AG04449 (cell line): ENCODE measurements at places on chromosomes 2 and 18.

DNA sequence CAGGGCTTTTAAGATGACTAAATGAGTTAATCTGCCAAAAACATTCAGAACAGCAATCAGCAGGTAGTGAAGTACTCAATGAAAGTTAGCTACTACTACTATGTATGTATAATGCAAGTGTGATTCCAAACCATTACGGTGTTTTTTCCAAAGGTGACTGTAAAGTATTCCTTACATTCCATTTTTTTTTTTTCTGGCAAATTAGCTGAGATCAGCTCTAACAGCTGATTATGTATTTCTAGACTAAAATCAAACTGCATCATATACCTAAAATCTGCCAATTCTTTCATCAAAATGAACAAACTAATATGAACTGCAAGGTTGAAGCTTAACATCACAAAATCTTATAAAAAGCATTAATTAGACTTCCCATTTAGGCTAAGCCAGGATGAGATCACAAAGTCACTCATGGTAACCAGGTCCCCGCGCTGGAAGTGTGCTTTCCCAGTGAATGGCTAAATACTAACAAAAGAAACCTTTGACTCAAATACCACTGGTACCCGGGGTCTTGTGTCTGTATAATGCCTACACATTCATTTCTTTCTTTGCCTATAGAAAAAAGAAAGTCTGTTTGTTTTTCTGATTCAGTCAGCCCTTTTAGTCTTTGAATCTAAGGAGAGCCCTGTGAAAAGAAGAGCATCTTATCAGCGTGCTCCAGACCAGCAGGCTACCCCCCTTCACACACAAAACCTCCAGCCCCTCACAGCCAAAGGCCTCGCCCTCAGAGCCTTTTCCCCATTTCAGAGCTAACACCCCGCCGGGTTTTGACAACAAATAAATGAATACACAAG lies 88.3 kb downstream of the RBMS1 start:
- no peak for DNase-seq

GRCh38 chr2:201070948-201071478 lies 458 bp downstream of the HYCC2 start:
- no peak for DNase-seq

GRCh38 chr18:32893915-32894314 lies 121.1 kb upstream of the KLHL14 start:
- DNase-seq, result no peak

DNA sequence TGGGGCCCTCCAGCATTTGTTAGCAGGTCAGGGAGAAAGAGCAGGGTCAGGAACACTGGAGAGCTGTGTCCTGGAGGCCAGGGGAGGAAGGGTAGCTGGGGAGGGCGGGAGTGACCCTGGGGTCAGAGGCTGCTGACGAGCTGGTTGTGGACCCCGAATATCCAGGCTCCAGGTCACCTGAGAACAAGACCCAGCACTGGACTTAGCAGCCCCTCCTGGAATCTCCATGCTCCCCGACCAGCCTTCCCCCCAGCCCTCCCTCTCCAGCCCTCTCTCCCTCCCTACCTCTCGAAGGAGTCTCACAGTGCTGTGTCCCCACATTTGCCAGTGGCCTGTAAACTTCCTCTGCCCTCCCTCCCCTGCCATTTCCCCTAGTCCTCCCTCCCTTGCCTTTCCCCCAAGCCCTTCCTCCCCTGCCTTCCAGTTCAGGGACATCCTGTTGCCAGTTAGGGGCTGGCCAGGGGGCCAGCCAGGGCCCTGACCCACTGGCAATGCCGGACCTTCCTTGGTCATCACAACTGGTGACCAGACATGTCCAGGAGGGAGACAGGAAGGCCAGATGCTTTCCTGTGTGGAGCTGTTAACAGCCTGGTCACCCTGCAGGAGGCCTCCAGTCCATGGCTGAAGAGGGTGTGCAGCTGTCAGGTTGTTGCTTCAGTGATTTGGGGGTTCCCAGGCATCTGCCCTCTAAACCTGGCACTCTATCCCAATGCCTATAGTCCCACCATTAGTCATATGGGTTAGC lies 50.0 kb upstream of the FAHD2A start:
- no peak for DNase-seq

- DNase-seq, result no peak
Observed at GRCh38 chr2:33459745-33460144, 16.7 kb upstream of the RASGRP3 start.

- no peak for DNase-seq
Observed at GRCh38 chr18:6764382-6764781, 34.9 kb downstream of the ARHGAP28 start.

DNA sequence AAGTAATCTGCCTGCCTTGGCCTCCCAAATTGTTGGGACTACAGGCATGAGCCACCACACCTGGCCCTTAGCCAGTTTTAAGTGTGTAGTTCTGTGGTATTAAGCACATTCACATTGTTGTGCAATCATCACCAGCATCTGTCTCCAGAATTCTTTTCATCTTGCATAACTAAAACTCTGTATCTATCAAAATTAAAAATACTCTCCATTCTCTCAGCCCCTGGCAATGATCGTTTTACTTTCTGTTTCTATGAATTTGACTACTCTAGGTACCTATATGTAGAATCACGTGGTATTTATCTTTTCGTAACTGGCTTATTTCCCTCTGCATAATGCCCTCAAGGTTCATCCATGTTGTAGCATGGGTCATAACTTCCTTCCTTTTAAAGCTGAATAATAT lies 45.5 kb upstream of the CAVIN2 start:
- DNase-seq, result peak; percentile 52

GRCh38 chr2:120262150-120262549 lies 9.5 kb downstream of the RALB start:
- DNase-seq, result no peak

GRCh38 chr2:75276093-75277029 lies 77.0 kb upstream of the TACR1 start:
- no peak for DNase-seq

GRCh38 chr2:108593547-108594098 lies 59.4 kb downstream of the LIMS1 start:
- DNase-seq, result peak; percentile 81

- DNase-seq, result no peak
Observed at GRCh38 chr2:119059287-119059686, 99.3 kb downstream of the C1QL2 start.

DNA sequence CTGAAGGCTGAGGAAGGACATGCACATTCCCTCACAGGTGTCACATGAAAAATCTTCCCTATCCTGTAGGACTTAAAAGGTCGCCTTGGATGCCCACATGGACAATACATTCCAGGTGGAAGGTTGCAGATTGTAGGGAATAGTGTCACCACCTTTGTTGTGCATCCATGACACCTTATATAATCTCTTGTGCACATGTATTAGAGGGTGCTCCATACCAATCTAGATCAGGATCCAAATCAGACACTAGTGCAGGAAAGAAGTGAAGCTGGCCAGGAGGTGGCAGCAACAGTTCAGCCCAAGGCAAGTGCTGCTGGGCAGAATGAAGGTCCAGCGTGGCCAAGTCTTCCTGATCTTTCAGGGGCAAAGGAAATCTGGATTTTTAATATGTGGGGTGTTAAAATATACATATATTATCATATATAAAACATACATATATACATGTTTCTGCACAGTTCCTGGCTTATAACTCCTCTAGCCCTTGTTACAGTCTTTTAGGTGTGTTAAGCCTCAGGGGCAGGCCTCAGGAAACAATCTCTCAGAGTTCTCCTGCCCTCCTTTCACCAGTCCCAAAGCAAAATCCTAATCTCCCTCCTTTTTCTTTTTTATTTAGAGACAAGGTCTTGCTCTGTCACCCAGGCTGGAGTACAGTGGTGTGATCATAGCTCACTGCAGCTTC lies 16.6 kb downstream of the NIF3L1 start:
- peak; percentile 24 for DNase-seq

- no peak for DNase-seq
Observed at GRCh38 chr2:150468350-150468960, 19.0 kb downstream of the RND3 start.

GRCh38 chr2:6497048-6497447 lies 368.7 kb downstream of the CMPK2 start:
- DNase-seq, result no peak

DNA sequence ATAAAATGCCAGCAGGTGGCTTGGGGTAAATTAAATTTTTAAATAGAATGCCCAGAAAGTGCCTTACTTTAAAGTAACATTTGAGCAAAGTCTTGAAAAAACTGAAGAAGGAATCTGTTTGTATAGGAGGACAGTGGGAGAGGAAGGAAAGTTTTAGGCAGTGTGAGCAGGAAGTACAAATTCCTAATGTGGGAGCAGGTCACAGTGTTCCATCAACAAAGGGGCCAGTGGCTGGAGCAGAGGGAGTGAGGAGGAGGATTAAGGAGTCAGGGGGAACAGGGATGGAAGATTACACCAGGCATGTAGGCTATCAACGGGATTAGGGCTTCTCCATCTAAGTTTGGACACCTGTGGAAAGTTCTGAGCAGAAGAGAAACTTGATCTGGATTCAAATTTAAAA lies 439.2 kb upstream of the REG3G start:
- DNase-seq, result no peak

GRCh38 chr2:241048949-241049343 lies 50.5 kb downstream of the SNED1 start:
- DNase-seq, result no peak

GRCh38 chr2:164766216-164766953 lies 75.2 kb downstream of the COBLL1 start:
- no peak for DNase-seq

- DNase-seq, result no peak
Observed at GRCh38 chr2:65261676-65262075, 34.0 kb downstream of the ACTR2 start.

DNA sequence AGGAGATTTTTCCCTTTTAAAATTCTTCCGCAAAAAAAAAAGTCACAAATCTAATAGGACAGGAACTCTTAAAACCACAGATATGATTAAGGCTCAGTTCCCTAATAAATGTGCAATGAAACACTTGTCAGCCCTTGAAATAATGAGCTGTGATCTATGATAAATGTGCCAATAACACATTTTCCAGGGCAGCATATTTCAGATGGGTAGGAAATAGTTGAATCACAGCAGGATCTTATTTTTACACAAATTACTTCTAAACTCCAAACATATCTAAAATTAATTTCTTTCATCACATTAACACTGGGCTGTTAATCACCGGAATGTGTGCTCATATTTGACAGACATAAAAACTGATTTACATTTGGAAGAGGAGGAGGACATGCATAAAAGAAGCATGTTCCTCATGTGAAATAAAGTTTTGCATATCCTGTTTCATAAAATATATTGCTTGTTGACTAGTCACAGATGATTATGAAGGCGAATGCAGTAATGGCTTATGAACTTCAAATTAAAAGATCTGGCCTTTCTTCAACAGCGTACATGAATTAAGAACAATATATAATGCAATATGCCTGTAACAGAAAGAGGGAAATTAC lies 281.4 kb downstream of the PAX3 start:
- no peak for DNase-seq

- no peak for DNase-seq
Observed at GRCh38 chr18:32301976-32302743, 112.3 kb downstream of the MEP1B start.

- no peak for DNase-seq
Observed at GRCh38 chr18:77657651-77658298, 408.1 kb downstream of the GALR1 start.

GRCh38 chr2:160381425-160381951 lies 112.1 kb downstream of the RBMS1 start:
- DNase-seq, result no peak

- peak; percentile 12 for DNase-seq
Observed at GRCh38 chr18:49321797-49322461, 138.5 kb downstream of the DYM start.

- no peak for DNase-seq
Observed at GRCh38 chr2:26088038-26088643, 54.3 kb downstream of the RAB10 start.

- DNase-seq, result no peak
Observed at GRCh38 chr2:175843625-175844024, 158.4 kb downstream of the LNPK start.
